Activated naive CD4-positive, alpha-beta T cell treated with anti-CD3 and anti-CD28 coated beads, Interleukin-2, amount 50 U/mL, for 16 hours (primary cell): ENCODE measurements at places on chromosomes 4 and X.

DNA sequence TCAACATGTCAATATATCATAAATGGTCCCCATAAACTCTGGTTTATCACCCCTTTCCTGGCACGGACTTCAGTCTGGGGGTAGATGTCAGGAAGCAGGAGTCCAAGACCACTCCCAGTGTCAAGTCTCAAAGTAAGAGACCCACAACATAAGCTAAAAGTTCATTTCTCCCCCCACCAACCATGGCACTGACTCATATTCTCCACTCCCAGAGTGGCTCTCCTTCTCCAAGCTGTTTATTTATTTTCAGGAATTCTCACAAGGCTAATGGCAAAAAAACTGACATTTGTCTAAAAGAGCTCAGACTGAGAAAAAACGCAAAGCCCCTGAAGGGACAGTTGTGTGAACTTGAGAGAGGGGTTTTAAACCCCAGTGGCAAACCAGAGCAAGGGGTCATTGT lies 217.0 kb downstream of the RAB28 start:
- no peak for DNase-seq

DNA sequence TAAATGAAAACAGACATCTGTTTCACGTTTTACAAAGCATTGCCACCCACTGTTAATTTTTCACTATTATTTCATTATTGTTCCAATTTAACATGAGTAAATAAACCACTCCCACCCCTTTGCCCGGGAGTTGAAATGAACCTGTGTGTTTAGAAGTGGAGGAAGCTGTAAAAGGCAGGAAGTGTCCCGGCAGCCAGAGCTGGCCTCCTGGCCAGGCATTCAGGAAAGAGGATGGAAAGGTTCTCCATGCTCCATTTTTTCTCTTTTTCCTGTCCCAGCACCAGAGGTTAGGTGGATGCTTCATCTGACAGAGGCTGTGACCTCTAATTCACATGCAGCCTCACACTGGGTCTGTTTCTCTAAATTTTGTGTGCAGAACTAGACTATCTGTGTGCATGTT lies 55.5 kb upstream of the LNX1 start:
- no peak for DNase-seq

DNA sequence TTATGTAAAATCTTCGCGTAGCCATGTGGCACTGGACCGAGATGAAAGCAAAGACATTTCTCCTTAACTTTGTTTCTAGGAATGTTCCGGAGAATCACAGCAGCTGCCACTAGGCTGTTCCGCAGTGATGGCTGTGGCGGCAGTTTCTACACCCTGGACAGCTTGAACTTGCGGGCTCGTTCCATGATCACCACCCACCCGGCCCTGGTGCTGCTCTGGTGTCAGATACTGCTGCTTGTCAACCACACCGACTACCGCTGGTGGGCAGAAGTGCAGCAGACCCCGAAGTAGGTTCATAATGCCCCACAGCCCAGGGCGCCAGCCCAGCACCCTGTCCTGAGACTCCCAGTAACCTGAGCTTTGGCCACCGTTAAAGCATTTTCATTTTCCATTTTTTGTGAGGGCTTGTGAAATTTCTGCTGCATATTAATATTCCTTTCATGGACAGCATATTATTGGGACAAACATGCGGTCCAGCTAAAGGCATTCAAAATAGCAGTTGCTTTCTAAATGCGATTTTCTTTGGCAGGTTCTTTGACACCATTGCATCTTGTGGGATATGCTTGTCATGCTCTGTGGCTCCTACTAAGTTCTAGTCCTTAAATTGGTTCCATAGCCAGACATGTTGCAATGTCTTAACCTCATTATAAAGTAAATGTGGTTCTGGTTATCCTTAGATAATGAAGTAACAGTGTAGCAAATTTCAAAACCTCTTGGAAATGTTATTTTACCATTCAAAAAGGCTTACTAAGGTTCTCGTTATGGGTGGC lies 49.1 kb upstream of the MSANTD1 start:
- DNase-seq: no peak

GRCh38 chrX:153454901-153455550 lies 9.2 kb upstream of the TREX2 start:
- no peak for DNase-seq
